NCI-H1436 treated with DMSO at 0.1 percent for 48 hours (cell line): ENCODE measurements at places on chromosomes 13 and 19.

DNA sequence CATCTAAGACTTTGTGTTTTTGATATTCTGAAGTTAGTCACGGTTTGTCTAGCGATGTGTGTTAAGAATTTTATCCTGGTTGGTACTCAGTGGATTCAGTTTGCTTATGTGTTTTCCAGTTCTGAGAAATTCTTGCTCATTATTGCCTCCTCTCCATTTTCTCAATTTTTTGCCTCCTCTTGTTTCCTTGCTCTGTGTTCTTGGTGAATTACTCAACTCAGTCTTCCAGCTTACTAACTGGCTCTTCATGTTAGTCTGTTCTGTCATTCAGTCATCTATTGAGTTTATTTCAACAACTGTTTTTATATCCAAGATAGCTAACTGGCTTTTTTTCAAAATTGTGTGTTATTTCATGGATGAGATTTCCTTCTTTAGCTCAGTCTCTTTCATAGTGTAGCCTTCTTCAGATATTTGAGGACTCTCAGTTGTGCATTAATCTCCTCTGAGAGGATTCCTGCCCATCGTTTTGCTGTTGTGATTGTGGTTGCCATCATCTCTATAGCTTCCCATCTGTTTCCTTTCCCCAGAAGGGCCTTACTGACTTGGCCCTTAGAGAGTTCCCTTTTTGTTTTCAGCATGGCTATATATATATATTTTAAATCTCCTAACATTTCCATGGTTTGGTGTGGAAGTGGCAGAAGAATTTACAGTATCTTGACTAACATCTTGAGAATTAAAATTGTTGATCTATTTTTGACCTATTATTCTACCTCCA, 6.2 kb downstream of the SETDB2 start:
- no peak for DNase-seq

DNA sequence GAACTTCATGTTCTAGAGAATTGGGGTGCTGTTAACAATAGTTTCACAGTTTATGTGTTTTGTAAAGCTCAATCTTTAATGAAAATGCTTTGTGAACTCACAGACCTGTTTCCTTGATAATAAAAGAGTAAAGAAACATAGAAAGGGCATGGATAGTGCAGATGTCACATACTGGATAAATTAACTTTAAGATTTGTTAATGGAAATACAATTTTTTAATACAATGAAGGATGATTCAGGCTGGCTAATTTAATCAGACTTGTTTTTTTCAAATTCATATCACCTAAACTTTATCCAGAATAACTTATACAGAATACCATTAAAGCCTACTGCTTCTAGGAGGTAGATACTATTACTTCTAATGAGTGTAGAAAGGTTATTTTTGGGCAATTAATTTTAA, 1033.5 kb upstream of the SLC10A2 start:
- DNase-seq = no peak

- DNase-seq = no peak
Observed at GRCh38 chr13:30172593-30173302, 134.6 kb downstream of the KATNAL1 start.

- no peak for DNase-seq
Observed at GRCh38 chr13:95714142-95714832, 37.3 kb downstream of the DNAJC3 start.

DNA sequence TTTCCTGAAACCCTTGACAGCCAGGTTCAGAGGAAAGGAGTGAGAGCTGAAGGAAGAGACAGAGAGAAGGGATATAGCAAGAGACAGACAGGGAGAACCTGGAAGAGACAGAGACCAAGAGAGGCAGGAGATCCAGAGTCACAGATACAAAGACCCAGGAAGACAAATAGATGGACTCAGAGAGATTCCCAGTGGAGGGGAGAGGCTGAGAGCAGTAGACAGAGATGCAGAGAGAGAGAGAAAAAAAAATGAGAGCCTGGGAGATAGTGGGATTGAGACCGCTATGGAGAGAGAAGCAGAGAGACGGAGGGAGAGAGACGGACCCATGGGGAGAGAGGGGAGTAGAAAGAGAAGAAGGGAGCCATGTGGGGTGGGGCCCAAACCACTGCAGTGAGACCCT, 763 bp downstream of the FXYD7 start:
- no peak for DNase-seq

- no peak for DNase-seq
Observed at GRCh38 chr19:13401388-13401787, 104.9 kb downstream of the CACNA1A start.

DNA sequence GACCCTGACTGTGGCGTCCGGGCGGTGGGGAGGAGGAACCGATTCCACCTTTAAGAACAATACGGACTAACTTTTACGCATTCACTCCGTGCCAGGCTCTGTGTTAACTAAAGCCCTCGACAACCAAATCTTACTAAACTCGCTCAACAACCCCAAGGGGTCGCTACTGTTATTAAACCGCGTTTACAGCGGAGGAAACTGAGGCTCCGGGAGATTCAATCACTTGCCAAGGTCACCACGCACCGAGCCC, 1.2 kb downstream of the SAMD1 start:
- DNase-seq = no peak

GRCh38 chr19:5136073-5136855, 167.4 kb downstream of the KDM4B start:
- no peak for DNase-seq
